ENCODE measurements at places on chromosomes 3 and 15.

DNA sequence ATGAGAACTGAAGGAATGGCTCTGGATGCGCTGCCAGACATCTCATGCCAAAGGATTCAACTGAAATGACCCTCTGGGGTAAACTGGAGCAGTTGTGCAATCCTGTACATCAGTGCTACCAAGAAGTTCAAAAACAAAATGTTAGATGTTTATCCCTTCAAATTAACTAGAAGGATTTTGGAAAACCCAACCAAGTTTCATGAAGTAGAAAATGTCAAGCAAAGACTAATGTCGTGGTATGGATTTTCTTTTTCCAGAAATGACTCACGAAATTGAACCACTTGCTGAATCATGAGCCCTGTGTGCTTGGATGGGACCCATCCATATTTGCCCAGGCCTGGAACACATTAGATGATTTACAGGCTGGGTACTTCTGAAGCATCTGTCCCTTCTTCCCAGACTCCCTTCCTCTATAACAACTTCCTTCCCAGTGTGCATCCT is 101.6 kb downstream of the LRTM1 start:
- DNase-seq = no peak

DNA sequence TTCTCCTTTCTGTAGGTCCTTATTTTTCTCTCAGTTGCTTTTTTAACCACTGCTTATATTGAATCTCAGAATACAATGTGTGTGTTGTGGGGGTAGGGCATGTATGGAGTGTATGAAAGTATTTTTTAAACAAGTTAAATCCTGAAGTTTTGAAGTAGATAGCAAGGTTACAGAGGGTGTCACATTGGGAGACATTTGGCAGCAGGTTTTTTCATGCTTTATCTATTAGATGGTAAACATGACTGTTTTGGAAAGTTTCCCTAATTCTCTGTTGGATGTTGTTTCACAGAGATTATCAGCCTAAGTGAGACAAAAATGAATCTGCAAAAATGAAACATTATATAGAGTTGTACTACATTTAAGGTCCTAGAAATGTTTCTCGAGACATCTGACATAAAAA is 190.6 kb upstream of the ARPP21 start:
- DNase-seq = no peak

DNA sequence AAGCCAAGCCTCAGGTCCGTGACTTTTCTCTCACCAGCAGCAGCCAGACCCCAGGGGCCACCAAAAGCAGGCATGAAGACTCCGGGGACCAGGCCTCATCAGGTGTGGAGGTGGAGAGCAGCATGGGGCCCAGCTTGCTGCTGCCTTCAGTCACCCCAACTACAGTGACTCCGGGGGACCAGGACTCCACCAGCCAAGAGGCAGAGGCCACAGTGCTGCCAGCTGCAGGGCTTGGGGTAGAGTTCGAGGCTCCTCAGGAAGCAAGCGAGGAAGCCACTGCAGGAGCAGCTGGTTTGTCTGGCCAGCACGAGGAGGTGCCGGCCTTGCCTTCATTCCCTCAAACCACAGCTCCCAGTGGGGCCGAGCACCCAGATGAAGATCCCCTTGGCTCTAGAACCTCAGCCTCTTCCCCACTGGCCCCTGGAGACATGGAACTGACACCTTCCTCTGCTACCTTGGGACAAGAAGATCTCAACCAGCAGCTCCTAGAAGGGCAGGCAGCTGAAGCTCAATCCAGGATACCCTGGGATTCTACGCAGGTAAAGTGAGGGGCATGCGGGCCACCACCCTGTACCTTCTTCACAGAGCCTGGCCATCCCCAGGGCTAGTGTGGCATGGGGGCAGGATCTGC is 12.0 kb upstream of the ABTB1 start:
- no peak for DNase-seq

GRCh38 chr3:88137836-88138235 is 11.9 kb upstream of the C3orf38 start:
- DNase-seq = no peak

DNA sequence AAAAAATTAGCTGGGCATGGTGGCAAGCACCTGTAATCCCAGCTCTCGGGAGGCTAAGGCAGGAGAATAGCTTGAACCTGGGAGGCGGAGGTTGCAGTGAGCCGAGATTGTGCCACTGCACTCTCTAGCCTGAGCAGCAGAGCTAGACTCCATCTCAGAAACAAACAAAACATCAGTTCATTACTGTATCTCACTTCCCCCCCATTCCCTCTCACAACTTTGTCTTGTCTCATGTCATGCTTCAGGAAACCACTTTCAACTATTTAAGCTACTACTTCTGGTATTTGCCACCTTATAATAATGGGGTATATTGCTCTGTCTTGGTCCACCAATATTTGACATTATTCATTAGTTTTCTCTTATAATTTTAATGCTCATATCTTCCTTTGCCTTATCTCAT is 26.2 kb downstream of the PIK3CA start:
- DNase-seq = no peak

DNA sequence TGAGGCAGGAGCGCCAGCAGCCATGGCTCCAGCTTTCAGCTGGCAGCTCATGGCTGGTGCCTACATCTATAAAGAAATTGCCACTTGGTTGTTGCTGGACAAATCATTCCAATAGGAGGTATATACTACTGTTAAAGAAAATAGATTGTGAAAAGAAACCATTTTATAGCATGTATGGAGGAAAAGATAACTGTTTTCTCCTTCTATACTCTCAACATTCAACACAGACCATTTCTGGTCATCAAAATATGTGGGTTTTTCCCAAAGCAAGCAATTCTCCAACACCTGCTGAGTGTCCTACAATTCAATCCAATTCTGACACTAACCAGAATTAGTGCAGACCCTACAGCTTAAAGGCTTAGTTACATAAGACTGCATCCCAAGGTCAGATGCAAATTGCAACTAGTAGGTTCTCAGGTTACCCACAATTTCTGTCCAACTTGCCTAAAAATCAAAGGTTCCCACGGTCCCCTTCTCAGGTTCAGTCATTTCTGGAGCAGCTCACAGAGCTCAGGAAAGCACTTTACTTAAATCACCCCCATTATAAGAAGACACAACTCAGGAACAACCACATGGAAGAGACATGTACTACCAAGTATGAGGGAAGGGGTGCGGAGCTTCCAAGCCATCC is 42.4 kb upstream of the STRIT1 start:
- DNase-seq = peak; percentile 20

DNA sequence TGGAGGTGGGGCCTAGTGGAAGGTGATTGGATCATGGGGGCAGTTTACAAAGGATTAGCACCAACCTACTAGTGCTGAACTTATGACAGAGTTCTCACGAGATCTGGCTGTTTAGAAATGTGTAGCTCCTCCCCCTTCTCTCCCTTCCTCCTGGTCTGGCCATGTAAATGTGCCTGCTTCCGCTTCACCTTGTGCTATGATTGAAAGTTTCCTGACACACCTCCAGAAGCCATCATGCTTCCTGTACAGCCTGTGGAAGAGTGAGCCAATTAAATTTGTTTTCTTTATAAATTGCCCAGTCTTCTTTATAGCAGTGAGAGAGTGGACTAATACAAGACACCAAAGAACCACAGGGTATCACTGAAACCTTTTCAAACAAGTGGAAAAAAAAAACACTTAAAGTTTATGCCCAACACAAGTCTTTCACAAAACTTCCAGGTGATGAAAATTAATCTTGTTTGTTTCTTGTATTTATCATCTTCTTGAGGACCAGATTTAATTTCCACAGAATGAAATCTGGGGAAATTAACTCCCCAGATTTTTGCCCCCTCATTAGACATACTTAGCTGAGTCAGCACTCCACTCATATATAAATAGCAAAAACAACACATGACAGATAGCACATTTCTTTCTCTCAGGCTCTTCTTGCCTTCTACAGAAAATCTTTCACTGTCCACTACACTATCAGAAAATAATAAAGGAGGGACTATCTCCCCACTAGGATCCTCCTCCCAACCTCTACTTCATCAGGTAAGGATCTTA is 847.2 kb downstream of the TUSC7 start:
- no peak for DNase-seq

GRCh38 chr3:116155841-116156240 is 289.4 kb downstream of the LSAMP start:
- no peak for DNase-seq

GRCh38 chr3:179450261-179450701 is 989 bp downstream of the GNB4 start:
- DNase-seq = no peak

DNA sequence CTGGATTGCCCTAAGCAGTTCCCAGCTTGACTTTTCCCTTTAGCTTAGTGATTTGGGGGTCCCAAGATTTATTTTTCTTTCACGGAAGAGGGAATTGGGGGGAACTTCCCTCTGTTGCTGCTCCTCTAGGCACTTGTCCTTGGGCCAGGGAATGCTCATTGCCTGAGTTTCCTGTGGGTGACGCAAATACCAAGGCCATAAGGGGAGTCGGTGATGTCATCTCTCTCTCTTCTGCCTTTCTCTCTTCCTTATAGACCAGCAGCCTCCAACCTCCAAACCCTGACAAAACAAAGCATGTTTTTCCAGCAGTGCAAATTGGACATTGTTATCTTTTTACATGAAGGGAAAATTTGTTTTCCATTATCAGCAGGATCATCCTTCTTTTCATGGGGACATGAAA is 120.2 kb downstream of the ITPR1 start:
- no peak for DNase-seq

GRCh38 chr3:139671107-139671506 is 6.7 kb downstream of the NMNAT3 start:
- no peak for DNase-seq

DNA sequence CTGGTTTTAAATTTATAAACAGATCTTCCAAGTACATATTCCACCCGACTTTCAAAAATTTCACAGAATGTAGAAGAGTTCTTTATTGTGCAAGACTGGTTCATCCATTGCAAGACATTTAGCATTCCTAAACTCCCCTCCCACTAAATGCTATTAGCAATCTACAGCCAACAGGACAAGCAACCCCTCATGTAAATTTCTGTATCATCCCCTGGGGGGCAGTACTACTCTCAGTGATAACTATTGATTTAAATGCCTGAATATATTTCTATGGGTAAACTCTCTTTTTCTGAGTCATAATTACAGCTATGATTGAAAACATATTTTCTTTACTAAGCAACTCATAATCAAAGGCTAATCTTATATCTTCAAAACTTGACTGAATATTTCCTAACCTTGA is 10.7 kb upstream of the SLC15A2 start:
- no peak for DNase-seq

DNA sequence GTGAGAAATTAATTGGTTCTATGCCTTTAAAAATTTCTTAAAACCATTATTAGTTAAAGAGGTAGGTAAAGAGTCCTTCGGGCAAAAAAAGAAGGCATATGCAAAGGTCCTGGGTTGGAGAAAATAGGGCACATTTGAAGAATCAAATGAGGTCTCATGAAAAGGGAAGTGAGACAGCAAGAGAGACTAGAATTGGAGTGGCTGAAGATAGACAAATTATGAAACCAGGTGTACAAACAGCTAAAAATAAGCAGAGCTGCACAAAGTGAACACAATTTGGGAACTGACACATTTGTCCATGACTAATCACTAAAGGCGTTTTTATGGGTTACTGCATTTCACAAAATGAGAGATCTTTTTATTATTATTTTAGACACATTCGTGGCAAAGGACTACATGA is 581.2 kb downstream of the PYDC2 start:
- no peak for DNase-seq

DNA sequence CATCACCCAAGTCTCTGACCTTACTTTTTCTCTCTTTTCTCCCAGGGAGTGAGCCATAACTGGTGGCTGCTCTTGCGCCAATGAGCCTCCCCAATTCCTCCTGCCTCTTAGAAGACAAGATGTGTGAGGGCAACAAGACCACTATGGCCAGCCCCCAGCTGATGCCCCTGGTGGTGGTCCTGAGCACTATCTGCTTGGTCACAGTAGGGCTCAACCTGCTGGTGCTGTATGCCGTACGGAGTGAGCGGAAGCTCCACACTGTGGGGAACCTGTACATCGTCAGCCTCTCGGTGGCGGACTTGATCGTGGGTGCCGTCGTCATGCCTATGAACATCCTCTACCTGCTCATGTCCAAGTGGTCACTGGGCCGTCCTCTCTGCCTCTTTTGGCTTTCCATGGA is 13.2 kb upstream of the ATG7 start:
- no peak for DNase-seq

GRCh38 chr15:54187325-54187724 is 209.1 kb downstream of the UNC13C start:
- DNase-seq = no peak

DNA sequence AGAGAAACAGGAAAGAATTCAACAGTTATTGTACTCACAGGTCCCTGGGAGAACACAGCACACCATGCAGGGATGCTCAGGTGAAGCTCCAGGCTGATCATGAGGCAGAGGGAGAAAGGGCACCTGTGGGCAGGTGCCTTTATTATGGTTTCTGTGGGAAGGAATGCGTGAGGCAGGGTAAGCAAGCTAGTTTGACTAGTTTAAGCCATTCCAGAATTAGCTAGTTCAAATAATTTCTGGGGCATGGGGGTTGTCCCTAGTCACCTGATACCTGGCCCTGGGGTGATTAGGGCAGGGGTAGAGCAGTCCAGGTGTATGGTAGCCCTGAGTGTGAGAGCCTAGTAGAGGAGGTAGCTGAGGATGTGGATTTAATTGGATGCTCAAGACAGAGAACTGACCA is 47.9 kb upstream of the DCLK3 start:
- DNase-seq = no peak

GRCh38 chr15:70051948-70052633 is 45.6 kb downstream of the TLE3 start:
- DNase-seq = no peak

DNA sequence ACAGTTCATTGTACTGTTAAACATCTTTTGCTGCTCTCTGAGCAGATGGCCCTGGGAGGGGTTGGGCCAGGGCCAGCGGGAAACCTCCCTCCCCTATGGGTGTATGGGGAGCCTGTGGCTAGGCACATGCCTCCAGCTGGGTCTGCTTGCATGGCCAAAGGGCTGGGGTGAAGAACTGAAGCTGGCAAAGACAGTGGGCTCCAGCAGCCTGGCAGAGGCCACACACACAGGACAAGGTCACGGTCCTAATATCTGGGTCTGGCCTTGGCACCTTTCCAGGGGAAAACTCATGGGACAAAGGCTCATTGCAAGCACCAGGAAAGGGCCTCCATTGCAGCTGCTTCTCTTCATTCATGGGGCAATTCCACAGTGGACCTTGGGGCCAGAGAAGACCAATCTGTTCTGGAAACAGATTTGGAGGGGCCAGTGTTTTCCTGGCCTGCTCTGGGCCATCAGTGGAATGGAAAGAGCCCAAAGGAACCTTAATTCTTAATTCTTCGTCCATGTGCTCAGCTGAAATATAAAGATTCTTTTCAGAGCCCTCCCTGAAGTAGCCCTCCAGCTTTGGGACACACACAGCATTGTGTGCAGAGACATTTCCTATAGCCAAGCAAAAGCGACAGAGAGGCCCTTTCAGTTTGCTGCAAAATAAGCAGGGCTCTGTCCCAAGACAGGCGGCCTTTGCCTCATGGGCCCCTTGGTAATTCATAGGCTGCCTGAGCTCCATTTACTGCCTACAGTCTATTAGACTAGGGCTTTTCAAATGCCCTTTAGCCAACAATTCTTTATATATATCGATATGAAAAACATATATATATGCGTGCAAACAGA is 11.3 kb upstream of the LIMD1 start:
- DNase-seq = no peak
